ENCODE measurements at places on chromosomes 13 and 19.
A peak's percentile ranks its signal among the peaks of the same experiment; 100 is the strongest.

DNA sequence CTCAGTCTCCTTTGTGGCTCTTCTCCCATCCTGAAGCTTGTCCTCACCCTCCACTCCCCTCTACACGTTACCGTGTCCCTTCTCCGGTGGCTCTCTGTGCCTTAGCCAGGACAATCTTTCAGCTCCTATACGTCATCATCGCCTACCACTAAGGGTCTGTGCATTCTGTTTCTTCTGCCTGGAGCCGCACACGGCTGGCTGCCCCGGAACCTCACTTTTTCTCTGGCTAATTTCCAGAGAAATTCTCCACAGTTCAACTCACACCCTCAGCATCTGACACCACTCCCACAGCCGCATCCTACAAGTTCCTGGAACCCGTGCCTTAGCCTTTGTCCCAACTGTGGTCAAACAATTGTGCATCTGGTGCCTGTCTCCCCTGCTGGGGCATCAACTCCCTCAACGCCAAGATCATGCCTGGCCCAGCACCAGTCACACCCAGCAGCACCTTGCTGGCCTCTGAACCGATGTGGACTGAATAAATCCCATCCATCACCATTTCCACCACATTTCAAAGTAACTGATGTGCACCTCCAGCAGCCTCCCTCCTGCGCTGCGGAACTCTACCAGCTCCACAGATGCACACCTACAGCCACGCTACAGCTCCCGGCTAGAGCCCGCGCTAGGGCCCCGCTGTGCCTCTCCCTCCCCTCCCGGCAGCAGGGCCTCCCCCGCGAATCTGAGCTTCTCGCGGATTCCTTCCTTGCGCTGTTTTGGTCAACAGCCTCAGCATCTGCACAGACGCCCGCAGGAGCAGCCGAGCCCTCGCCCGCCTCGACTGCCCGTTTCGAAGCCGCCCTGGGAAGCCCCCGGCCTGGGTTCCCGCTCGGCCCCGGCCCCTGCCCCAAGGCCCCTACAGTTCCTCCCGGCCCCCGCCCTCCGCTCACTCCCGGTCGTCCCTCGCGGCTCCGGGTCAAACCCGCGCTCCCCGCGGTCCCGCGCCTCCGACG lies 689 bp downstream of the DCUN1D2 start:
- DNase-seq: no peak

DNA sequence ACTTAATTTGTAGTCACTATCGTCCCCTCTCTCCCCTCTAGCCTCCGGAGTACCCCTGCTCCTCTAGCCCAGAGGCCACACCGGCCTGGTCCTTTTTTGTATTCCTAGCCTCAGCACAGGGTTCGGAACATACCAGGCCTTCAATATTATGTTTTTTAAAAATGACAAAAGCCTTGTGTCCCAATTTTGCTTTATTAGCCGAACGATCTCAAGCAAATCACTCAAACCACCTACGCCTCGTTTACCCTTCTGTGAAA lies 463 bp upstream of the POMP start:
- no peak for DNase-seq

- peak; percentile 99 for DNase-seq
Observed at GRCh38 chr19:41363753-41364523, at the start of gene B9D2. B9D2 (minus strand) TSS chr19:41364149; CDS start chr19:41363519, 630 bp downstream.

GRCh38 chr13:28379371-28380083 lies 115.4 kb downstream of the FLT1 start:
- DNase-seq: no peak

DNA sequence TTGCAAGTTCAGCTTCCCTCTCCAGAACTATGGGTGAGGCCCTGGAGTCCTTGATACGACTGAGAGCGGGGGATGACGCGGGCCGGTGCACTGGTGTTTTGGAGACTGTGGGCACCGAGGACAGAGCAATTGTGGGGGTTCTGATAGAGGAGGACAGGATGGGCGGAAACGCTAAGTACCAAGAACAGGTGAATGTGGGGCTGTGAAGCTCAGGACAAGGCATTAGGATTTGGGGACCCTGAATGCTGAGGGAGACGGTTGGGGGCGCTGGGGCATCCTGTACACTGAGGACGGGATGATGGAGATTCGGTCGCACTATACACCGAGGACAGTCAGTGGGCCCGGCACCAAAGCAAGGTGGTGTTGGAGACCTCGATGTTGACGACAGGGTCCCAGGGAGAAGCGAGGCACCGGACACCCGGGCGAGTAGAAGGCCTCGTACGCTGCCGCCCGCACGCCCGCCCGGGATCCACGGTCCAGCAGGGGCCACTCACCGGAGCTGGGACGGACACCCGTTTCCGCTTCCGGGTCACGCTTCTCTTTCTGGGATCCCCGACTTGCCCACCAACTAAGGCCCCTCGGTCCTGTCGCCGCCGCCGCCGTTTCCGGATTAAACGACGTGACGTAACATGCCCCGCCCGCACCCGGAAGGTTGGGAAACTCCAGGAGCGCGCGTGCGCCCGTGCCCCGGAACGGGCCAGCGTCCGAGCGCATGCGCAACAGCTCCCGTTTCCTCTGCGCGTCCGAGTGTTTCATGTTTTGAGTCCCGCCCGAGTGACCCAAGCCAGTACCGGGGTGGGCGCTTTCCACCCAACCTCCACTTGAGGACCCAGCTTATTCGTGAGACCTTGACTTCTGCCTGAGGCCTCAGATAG lies at the start of gene CHMP2A:
Gene CHMP2A, minus strand, starts transcription at position 612 of the 875 bp plus-strand sequence. CDS start 893 bp downstream, outside the sequence.
- DNase-seq: peak; percentile 99

DNA sequence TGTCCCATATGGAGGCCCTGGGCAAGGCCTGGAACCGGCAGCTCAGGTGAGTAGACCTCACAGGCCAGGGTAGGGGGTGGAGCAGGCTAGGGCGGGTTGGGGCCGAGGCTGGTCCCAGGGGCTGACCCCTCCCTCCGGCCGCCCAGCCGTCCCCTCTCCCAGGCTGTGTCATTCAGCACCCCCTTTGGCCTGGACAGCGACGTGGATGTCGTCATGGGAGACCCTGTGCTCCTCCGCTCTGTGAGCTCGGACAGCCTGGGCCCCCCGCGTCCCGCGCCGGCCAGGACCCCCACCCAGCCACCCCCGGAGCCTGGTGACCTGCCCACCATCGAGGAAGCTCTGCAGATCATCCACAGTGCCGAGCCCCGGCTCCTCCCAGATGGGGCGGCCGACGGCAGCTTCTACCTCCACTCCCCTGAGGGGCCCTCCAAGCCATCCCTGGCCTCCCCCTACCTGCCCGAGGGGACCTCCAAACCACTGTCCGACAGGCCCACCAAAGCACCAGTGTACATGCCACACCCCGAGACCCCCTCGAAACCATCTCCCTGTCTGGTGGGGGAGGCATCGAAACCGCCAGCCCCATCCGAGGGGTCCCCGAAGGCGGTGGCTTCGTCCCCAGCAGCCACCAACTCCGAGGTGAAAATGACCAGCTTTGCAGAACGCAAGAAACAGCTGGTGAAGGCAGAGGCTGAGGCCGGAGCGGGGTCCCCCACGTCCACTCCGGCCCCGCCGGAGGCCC lies 16.0 kb downstream of the CAMSAP3 start:
- no peak for DNase-seq

DNA sequence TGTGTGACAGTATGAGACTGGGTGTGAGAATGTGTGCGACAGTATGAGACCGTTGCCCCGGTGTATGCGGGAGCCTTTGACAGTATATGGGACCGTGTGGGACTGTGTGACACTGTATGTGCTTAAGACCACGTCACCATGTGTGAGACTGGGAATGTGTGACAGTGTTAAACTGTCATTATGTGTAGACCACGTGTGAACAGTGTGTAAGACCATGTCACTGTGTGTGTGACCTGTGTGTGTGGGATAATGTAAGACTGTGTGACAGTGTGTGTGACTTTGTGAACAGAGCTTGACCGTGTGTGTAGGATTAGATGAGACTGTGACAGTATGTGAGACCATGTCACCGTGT lies 549 bp downstream of the ZNF583 start:
- no peak for DNase-seq

All from Right ventricle myocardium superior (tissue), 1 donor.